Testis (tissue), 5 donors: ENCODE measurements at places on chromosomes 2 and 18. TPM values are rescaled to one million over a fixed set of nuclear protein-coding genes. Genes with fewer than 3 reads are reported as not detected.
A peak's percentile ranks its signal among the peaks of the same experiment; 100 is the strongest.

- DNase-seq: no peak
- no peak overlapping the region for H3K27ac ChIP-seq
- no peak overlapping the region for H3K4me3 ChIP-seq
- no peaks in the 10 kb centered on the region for H3K36me3 ChIP-seq
Measured at GRCh38 chr2:117557626-117558025, 256.9 kb upstream of the DDX18 start.

GRCh38 chr2:186467421-186467820, 18.6 kb upstream of the ZC3H15 start:
- no peaks in the 10 kb centered on the region for H3K4me1 ChIP-seq
- DNase-seq: no peak
- no peaks in the 10 kb centered on the region for H3K27me3 ChIP-seq
- no peak overlapping the region for H3K27ac ChIP-seq
- no peaks in the 10 kb centered on the region for H3K36me3 ChIP-seq
- no peak overlapping the region for H3K4me3 ChIP-seq

DNA sequence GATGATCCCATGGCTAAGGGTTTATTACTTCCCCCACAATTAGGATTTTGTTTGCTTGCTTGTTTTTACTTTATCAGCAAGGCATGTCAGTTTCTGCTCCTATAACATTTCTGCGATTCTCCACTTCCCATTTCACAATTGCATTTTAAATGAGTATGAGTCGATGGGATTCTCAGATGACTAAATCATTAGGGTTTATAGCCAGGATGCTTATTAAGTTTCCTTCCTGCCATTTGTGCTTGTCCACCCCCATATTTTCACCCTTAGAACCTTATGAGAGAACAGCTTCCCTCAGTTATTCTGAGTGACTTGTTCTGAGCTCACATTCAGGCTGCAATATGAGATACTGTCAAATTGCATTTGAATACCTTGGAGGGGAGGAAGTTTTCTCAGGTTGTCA, 37.9 kb upstream of the C1GALT1C1L start:
- H3K36me3 ChIP-seq: no peaks in the 10 kb centered on the region
- H3K27me3 ChIP-seq: no peaks in the 10 kb centered on the region
- H3K27ac ChIP-seq: no peak overlapping the region

- DNase-seq: peak; percentile 16
- H3K4me1 ChIP-seq: no peaks in the 10 kb centered on the region
- no peaks in the 10 kb centered on the region for H3K27me3 ChIP-seq
- H3K27ac ChIP-seq: no peak overlapping the region
Measured at GRCh38 chr2:179745635-179746256, 115.7 kb downstream of the ZNF385B start.

DNA sequence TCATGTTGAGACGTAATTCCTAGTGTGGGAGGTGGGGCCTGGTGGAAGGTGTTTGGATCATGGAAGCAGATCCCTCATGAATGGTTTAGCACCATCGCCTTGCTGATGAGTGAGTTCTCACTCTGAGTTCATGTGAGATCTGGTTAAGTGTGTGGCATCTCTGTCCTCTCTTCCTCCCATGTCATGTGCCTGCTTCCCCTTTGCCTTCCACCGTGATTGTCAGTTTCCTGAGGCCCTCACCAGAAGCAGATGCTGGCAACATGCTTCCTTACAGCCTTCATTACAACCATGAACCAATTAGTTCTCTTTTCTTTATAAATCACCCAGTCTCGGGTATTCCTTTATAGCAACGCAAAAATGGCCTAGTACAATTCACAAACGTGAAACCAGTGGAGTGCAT, 14.6 kb upstream of the MCM6 start:
- no peaks in the 10 kb centered on the region for H3K4me1 ChIP-seq
- H3K36me3 ChIP-seq: no peaks in the 10 kb centered on the region
- H3K27me3 ChIP-seq: no peaks in the 10 kb centered on the region
- no peak for DNase-seq
- H3K4me3 ChIP-seq: no peak overlapping the region

DNA sequence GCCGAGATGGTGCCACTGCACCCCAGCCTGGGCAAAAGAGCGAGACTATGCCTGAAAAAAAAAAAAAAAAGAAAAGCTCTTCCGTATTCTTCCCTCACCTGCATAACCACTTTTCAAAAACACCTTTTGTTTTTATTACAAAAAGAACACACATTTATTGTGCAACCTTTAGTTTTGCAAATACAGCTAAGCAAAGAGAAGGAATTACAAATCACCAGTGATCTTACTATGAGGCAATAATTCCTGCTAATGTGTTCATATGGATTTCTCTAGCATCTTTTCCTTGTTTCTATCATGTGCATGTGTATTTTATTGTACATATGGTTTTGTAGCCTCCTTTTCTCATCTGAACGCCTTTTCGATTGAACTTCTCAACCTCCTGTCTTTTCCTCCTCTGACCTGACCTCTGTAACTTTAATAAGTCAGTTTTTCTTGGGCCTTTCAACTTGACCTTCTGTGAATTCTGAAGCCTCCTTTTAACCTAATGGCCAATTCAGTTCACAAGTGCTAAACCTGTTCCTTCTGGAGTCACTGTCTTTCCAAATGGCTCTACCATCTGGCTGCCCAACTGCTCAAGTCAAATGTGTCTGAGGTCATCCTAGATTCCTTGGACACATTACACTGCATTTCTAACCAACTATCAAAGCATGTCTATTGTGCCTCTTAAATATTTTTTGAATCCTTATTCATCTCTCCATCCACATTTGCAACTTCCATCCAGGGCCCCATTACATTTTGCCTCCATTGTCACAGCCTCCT, 59.1 kb upstream of the DAPL1 start:
- H3K27ac ChIP-seq: no peak overlapping the region
- H3K4me3 ChIP-seq: no peak overlapping the region
- DNase-seq: no peak
- H3K27me3 ChIP-seq: no peaks in the 10 kb centered on the region
- H3K36me3 ChIP-seq: no peaks in the 10 kb centered on the region

GRCh38 chr2:122112216-122113005, 357.0 kb downstream of the TSN start:
- no peaks in the 10 kb centered on the region for H3K36me3 ChIP-seq
- no peak overlapping the region for H3K4me3 ChIP-seq
- no peaks in the 10 kb centered on the region for H3K4me1 ChIP-seq
- DNase-seq: no peak

The RTP5 gene
- total RNA-seq: 0.47 TPM

The LYPD6 gene
- 10.2 TPM for total RNA-seq
